ENCODE measurements at places on chromosomes 2 and 18.

DNA sequence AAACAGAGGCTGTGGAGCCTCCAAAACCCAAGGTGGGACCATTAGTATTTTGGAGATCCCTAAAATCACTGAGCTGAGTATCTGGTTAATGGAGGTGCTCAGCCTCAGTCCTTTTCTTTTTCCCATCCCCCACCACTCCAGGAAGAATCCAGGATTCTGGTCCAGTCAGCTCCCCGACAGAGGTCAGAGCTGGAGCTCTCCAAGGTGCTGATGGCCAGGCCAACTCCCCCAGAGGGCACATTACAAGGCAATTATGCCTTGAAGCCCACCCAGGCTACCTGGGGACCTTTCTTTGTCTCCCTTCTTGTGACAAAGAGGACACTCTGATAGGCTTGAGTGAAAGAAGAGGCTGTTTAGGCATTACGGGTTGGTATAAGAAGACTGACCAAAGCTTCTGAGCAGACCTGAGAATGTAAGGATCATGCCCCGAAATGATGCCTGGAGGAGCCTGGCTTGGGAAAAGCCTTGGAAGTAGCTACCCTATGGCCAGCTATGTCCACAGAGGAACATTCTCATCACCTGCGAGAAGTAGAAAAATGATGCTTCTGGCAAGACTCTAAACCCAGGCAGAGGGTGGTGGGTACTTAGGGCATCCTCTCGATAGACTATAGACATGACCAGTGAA, 102.5 kb upstream of the LDAH start:
- DNase-seq: no peak

- DNase-seq: no peak
Observed at GRCh38 chr2:64615844-64616536, 37.7 kb downstream of the SERTAD2 start.

GRCh38 chr2:84273406-84273805, 185.7 kb downstream of the SUCLG1 start:
- no peak for DNase-seq

DNA sequence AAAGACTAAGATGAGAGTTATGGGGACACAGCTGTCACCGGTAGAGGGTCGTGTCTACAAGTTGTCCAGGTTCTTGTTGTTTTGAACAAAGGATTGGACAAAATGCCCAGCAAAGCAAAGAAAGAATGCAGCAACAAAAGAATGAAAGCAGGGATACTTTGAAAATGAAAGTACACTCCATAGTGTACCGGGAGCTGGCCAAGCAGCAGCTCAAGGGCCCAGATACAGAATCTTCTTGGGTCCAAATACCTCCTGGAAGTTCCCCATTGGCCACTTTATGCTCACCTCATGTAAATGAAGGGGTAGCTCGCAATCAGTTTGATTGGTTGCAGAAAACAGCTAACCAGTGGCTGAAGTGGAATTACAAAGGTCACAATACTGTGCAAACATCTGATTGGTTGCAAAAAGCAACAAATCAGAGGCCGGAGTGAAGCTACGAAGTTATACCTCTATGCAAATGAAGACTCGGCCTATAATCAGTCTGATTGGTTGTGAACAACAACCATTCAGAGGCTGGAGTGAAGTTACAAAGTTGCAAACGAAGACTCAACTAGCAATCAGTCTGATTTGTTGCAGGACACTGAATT, 474.9 kb upstream of the TMEFF2 start:
- no peak for DNase-seq

- DNase-seq: no peak
Observed at GRCh38 chr2:108128249-108128648, 111.5 kb upstream of the SULT1C3 start.

- DNase-seq: no peak
Observed at GRCh38 chr2:216497382-216498069, 1.1 kb upstream of the RPL37A start.

- peak; percentile 34 for DNase-seq
Observed at GRCh38 chr2:80499095-80499494, 194.5 kb upstream of the LRRTM1 start.

GRCh38 chr2:67322353-67323001, 74.7 kb upstream of the ETAA1 start:
- DNase-seq: peak; percentile 24

GRCh38 chr18:54090856-54091255, 133.6 kb downstream of the MBD2 start:
- DNase-seq: no peak

DNA sequence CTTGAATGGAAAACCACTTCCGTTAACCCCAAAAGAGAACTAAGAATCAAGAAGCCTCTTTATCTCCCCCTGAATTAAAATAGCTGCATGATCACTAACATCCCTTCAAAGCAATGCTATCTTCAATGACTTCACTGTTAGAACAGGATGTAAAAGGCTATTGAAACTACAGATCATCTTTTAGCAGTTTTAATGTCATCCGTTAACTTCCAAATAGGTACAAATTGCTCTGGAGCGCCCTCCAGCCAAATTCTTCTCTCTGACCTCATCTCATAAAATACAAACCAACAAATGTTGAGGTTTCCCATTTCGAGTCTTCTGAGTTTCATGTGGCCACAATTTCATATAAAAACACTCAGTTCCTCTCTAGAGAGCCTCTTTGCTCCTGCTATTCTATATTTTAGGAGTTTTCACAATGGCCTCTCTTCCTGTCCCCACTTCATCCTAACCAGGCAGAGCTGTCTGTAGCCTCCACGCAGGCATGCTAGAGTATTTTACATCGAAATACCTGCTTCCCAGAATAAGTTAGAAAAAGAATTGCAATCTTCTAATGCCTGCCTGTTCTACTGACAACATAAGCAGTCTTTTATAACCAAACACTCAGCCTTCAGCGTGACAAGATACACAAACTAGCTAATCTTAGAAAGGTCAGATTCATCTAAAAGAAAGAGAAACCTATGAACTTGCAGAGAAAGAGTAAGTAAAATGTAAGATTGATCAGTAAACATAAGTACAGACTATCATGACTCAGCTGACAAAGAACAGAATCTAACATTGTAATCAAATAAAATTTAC, 37.9 kb downstream of the B4GALT6 start:
- DNase-seq: no peak

GRCh38 chr2:150332383-150332782, 155.1 kb downstream of the RND3 start:
- no peak for DNase-seq

DNA sequence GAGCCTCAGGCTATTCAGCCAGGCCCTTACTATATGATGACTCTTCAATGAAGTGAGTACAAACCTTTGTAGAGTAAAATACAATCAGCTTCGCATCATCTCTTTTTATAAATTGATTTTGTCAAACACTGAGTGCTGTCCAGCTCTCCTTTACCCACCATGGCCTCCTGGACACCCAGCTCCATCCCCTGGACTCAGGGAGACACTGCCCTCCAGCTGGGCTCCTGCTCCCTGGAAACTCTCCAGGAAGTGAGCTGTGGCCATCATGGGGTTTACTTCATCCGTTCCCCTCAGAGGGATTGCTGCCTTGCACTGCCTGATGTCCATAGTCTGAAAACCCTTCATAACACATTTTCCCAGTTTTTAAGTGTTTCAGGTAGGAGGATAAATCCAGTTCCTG, 82.5 kb upstream of the XIRP2 start:
- no peak for DNase-seq

GRCh38 chr18:63506336-63506646, 29.5 kb downstream of the SERPINB5 start:
- DNase-seq: no peak
